Stimulated activated CD8-positive, alpha-beta memory T cell treated with anti-CD3 and anti-CD28 coated beads, Interleukin-7, amount 100 ng/mL, for 4 hours (primary cell): ENCODE measurements at places on chromosomes 12 and 14.

DNA sequence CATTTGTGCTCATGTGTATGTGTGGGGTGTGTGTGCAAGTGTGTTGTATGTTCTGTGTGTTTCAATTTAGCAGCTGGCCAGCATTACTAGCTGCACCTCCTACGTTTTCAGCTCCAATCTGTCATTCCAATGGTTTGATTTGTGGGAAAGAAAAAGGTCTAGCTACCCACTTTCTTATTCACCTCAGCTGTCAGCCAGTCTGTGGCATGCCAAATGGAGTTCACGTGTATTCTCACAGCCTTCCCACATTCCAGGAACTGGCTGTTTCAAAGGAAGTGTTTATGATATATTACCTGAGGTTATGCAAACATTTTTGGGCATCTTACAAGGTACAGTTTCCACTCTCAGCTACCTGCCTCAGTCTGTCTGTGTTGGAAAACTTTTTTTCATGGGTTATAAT lies 220.2 kb upstream of the CPNE8 start:
- DNase-seq = no peak

DNA sequence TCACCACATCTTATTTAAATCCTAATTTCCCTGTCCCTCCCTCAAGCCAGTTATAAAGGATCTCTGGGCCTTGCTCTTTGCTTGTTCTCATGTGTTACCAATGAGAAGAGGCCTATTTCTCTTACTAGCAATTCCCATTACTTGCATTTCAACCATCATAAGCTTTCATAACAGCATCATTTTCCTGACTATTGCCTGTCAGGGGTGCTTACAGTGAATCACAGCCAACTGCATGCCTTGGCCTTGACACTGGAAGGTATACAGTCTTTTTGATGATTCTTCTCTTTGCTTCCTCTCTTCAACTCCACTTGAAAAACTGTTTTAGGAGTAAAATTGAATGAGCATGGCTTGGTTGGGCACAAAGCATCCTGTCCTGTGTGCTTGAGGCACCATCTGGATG lies 127.0 kb downstream of the NPAS3 start:
- no peak for DNase-seq

DNA sequence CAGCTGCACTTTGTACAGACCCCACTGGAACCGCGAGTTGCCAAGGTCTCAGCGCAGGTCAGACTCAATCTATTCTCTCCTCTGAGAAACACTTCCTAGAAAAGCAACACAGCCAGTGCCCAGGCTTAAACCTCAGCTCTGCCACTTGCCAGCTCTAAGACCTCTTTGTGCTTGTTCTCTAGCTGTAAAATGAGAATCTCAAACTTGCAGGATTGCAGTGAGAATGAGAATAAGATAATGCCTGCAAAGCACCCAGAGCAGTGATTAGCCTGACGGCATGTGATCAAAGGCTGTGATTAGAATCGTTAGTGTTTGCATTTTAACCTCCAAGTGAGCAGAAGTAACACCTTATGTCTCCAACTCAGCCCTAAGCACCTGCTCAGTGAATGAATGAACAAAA lies 21.3 kb downstream of the ANO2 start:
- no peak for DNase-seq

- DNase-seq = no peak
Measured at GRCh38 chr12:58504143-58504938, 416.0 kb downstream of the LRIG3 start.

- no peak for DNase-seq
Measured at GRCh38 chr12:53572134-53572758, 53.9 kb downstream of the ATF7 start.

- no peak for DNase-seq
Measured at GRCh38 chr12:127083008-127083949, 1183.7 kb upstream of the TMEM132C start.
